ENCODE measurements at places on chromosomes 1 and 21. TPM values are rescaled to one million over a fixed set of nuclear protein-coding genes. Genes with fewer than 3 reads are reported as not detected.

FCER1G gene
- 12.6 TPM for total RNA-seq

CELA3A gene
- total RNA-seq, result not detected

FBXO44 gene
- 28.1 TPM for total RNA-seq

CLCNKA gene
- total RNA-seq, result 0.23 TPM

VSIG8 gene
- total RNA-seq, result 28.8 TPM

RGS8 gene
- not detected for total RNA-seq

RPL11 gene
- total RNA-seq, result 1,200 TPM

WDR64 gene
- not detected for total RNA-seq

PROX1 gene
- total RNA-seq, result 1.9 TPM

MAPKAPK2 gene
- 72.3 TPM for total RNA-seq

RNF187 gene
- total RNA-seq, result 56.8 TPM

SLC22A15 gene
- 19.9 TPM for total RNA-seq

MSH4 gene
- total RNA-seq, result not detected

LCE1F gene
- 23.4 TPM for total RNA-seq

MROH7 gene
- 5.7 TPM for total RNA-seq

TIAM1 gene
- total RNA-seq, result 135 TPM

GRCh38 chr21:43734131-43734927 lies 15.4 kb downstream of the PDXK start:
- no peak for DNase-seq

DNA sequence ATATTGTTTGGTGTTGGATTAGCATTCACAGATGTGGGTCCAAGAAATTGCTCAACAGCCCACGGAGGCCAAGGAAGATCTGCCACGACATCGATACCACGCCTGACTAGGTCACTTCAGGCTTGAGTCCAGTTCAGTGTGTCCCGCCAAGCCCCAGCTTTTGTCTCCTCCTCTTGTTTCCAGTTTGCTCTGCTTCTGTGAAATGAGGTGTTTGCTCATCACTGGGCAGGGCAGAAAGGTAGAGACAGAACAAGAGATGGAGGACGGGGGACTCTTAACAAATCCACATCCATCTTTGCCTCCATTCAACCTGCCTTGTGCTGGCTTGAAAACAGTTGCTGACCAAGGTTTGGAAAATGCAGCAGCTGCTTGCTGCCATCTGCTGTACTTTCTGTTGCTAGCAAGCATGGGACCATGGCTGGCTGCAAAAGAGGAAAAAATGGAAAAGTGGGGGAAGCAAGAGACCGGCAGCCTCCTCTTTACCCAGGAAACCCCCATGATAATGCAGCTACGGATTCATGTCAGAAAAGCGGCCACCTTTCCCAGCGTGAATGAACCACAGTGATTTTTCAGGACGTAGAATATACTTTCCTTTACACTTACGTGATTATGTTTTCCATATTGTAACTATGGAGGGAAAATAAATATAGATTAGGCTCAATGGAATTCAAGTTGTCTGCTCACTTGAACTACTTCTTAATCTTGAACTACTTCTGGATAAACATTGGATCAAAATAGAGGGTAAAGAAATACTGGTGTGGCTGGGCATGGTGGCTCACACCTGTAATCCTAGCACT lies 80.2 kb upstream of the GREM2 start:
- peak; percentile 85 for DNase-seq

GRCh38 chr1:44549510-44549909 lies 124.8 kb downstream of the TMEM53 start:
- no peak for DNase-seq

DNA sequence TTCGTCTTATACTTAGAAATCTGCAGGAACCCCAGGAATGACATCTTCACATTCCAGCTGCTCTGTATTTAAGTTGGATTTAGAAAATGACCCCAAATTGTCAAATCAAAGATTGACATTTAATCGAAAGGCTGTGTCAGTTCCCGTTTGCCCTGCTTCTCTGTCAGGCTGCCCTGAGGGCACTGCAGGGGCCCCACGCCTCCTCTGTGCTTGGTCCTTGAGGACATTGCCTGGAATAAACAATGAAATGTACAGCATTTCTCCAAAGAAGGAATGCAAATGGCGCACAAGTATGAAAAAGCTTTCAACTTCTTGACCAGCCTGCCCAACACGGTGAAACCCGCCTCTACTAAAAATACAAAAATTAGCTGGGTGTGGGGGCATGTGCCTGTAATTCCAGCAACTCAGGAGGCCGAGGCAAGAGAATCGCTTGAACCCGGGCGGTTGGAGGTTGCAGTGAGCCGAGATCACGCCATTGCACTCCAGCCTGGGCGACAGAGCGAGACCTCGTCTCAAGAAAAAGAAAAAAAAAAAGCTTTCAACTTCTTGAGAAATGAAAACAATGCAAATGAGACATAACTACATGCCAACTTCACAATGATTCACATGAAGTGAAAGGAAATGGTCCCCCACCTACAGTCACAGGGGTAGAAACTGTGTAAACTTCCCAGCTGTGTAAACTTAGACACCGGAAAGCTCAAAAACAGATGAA lies 3.0 kb downstream of the TMPRSS3 start:
- DNase-seq, result no peak

GRCh38 chr1:60102267-60103061 lies 28.9 kb upstream of the C1orf87 start:
- DNase-seq, result no peak

DNA sequence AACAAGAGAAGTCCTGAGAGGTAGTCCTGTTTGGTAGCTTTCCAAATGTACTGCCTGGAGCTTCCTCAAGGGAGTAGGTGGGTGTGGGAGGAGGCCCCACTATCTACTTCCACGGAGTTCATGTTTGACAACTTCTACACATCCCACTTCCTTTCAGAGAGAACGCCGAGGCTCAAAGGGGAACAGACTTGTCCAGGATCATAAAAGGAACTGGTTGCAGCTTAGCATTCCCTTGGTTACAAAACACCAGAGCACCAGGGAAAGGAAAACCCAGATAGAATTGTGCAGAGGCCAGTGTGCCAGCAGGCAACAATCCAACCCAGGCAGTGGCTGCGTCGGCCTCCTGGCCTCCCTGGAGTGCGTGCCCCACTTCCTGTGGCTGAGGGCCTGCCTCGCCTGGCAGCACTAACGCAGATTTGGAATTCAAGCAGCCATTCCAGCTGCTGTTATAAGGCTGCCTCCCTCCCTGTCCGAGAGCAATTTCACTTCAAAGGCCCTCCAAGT lies 4.2 kb upstream of the RAP1GAP start:
- DNase-seq, result peak; percentile 79

- DNase-seq, result no peak
Observed at GRCh38 chr1:63864224-63864641, 90.4 kb downstream of the ROR1 start.

DNA sequence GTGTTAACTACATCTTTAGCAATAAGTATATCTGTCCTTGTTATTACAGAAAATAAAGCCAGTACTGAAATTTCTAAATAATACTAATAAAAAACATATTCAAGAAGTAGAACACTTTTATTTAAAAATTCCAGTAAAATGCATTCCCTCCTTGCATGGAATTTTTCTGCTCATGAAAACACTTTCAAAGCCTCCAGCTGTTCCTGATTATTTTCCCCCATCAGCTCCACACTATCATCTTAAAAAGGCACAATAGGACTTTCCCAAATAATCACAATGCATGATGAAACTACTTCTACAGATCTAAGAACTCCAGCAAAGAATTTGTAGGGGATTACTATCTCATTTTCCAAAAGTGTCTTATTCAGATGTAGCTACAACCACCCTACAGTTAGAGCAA lies 162.6 kb upstream of the USP25 start:
- no peak for DNase-seq

DNA sequence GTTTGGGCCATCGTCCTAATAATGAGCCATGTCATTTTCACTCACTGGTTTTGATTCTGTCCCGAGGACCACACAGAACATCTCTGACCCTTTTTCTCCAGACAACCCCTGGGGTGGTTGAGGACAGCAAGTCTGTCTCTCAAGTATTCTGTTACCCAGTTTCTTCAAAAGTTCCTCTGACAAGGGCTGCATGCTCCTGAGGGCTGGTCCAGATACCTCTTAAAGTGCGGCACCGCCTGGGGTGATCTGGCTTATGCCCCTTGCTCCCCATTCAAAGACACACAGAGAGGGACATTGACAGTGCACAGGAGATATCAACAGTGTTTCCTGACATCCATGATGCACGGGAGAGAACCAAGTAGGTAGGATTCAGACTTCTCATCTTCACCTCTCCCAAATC lies 132.9 kb upstream of the EDN2 start:
- no peak for DNase-seq

GRCh38 chr1:57494530-57495079 lies 70.7 kb upstream of the DAB1 start:
- DNase-seq, result no peak

DNA sequence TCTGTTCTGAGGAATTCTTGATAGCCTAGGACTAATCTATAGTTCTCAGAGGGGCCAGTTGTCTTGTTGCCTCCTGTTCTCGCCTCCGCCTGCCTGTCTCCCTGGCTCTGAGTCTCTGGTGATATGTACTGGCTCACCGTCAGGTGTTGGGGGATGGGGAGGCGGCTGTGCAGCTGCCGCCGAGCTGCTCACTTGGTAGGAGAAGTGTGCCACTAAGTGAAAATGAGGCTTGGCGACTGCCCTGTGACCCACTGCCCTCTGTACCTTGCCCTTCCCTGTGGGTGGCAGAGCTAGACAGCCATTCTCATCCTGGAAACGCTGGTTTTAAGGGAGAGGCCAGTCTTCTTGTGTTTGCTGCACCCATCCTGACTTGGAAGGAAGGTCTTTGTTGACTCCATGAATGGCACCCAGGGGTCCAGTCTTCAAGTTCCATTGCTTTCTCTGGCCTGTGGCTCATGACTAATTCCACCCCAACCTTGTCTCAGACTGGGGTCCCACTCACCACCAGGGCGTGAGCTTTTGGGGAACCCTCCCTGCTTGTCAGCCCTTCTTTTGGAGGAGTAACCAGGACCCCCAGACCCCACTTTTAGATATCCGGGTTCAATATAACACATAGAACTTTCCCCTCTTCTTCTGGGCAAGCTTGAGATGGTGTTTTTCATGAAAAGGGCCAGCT lies 120.6 kb downstream of the CACNA1E start:
- DNase-seq, result no peak

DNA sequence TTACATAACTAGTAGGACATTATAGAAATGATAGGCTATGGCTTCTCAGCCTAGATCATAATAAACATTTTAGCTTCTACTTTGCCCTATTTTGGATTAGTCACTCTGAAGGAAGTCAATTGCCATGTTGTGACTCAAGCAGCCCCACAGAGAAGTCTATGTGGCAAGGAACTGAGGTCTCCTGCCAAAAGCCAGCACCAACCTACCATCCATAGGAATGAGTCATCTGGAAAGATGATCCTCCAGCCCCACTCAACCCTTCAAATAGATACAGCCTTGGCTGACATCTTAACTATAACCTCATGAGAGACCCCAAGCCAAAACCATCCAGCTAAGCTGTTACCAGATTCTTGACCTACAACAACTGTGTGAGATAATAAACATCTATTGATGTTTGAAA lies 76.3 kb upstream of the BEND5 start:
- no peak for DNase-seq

GRCh38 chr1:67732750-67733151 lies 47.8 kb downstream of the GADD45A start:
- DNase-seq, result no peak

GRCh38 chr1:23910553-23911246 lies 2.5 kb downstream of the CNR2 start:
- DNase-seq, result no peak

GRCh38 chr1:230498704-230499103 lies 72.6 kb upstream of the PGBD5 start:
- DNase-seq, result no peak

GRCh38 chr1:61842863-61843514 lies 100.7 kb downstream of the PATJ start:
- DNase-seq, result no peak

GRCh38 chr21:33070998-33071769 lies 1.2 kb downstream of the OLIG1 start:
- no peak for DNase-seq

- peak; percentile 87 for DNase-seq
Observed at GRCh38 chr1:47192458-47193384, 2.9 kb upstream of the PDZK1IP1 start.

GRCh38 chr1:2628191-2628932 lies 4.5 kb downstream of the MMEL1 start:
- no peak for DNase-seq

DNA sequence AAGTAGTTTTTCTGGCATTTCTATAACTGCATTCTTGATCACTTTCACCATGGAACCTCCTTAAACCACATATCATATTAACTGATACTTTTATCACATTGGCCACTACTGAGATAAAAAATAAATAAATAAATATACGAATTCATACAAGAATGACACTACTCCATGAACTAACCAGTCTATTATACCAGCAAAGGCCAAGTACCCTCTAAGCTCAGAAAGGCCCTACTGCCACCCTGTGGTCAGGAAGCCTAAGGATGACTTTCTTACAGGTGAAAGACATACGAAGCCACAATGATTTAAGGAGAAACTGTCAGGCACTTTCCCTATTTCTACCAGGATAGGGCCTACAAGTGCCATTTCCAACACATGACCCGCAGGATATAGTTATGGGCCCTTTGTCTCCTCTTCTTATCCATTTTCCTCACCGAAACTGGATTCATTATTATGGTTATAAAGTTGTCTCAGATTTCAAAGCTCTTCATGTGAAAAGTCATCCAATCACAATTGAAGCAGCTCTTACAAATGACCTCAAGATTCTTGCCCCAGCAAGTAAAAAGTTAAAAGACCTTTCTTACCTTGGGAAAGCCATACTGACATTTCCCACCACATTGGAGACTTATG lies 23.9 kb downstream of the DNAJC8 start:
- DNase-seq, result no peak

DNA sequence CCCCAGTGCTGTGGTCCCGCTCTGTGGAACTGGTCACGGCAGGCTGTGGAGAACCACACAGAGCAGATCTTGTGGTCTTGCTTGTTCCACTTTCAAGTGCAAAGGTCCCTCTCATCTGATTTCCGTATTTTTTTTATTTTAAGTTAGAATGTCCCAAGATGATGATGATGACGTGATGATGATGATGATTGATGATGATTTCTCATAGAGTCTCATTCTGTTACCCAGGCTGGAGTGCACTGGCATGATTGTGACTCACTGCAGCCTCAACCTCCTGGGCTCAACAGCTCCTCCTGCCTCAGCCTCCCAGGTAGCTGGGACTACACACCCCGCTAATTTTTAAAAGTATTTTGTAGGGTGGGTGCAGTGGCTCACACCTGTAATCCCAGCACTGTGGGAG lies 12.2 kb downstream of the EVA1C start:
- DNase-seq, result no peak

DNA sequence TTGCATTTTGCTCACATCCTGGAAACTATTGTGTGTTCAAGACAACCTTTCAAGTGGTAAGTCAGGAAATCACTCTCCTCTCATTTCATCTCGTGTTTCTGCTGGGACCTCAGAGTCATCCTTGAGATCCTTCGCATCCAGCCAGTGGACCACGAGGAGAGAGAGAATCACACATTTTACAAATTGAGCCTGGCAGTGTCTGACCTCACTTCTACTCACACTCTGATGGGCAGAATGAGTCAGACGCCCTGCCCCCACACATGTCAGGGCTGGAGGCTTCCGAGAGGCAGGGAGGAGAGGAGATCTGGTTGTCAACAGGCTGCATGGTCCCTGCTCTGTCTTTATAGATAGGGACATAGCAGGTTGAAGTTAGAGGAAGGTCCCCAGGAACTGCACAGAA lies 509.7 kb downstream of the AJAP1 start:
- no peak for DNase-seq
